ENCODE measurements at places on chromosomes 1 and 21. TPM values are rescaled to one million over a fixed set of nuclear protein-coding genes. Genes with fewer than 3 reads are reported as not detected.

Gene GCSAML
- total RNA-seq, result not detected

Gene SAMSN1
- 125 TPM for total RNA-seq

Gene RNF115
- 15.0 TPM for total RNA-seq

Gene CLEC20A
- total RNA-seq, result not detected

Gene GJA5
- total RNA-seq, result not detected

Gene LYPD8
- total RNA-seq, result not detected

- no peak for DNase-seq
Measured at GRCh38 chr1:10583641-10584040, 108.9 kb downstream of the PEX14 start.

DNA sequence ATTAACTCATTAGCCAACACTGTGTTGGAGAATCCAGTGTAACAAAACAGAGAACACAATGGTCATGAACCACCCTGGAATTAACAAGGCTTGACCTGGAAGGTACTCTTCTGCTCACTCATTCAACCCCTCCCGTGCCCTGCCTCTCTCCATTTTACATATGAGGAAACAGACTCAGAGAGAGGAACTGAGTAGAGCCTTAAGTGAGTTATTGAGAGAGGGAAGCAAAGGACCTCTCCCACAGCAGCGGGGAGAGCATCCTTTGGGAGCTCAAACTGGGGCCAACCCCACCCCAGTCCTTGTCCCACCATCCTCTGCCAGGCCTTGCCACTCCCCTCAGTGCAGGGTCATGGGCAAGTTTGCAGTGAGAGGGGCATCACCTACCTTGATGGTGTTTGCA, 1.4 kb downstream of the S100A12 start:
- DNase-seq, result no peak

DNA sequence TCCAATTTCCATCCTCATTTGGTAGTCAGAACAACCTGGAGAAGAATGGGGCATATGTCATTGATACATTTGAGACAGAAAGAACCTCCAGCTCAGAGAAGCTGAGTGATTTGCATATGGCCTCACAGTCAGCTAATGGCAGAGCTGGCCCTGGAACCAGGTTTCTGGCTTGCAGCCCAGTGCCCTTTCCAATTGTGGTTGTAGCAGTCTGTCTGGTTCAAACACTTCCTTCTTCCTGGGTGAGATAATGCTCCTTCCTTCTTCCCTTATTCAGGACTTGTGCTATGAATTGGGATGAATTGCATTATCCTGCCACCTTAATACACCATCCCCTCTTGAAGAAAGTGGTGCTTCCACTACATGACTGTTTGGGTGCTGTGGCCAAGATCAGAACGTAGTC, 24.2 kb downstream of the SLC5A9 start:
- DNase-seq, result no peak

GRCh38 chr1:73859227-73859626, 338.7 kb downstream of the LRRIQ3 start:
- DNase-seq, result no peak

- no peak for DNase-seq
Measured at GRCh38 chr1:40897513-40897912, 35.4 kb upstream of the CITED4 start.

DNA sequence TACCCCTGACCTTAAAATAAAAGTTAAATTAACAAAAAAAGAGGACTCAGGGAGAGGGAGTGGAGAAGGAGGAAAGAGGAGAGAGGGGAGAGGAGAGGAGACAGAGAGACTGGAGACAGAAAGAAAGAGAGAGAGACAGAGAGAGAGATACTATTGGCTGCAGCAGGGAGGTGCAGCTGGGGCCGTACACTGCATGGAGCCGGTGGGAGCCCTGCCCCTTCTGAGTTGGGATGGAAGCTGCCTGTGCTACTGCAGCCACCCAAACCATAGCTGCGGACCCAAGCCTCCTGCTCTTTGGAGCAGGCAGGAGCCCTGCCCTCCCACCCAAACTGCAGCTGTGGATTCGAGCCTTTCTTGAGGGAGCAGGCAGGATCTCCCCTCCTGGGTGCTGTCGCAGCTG, 32.7 kb upstream of the HP1BP3 start:
- DNase-seq, result no peak

Data from activated naive CD8-positive, alpha-beta T cell treated with anti-CD3 and anti-CD28 coated beads, Interleukin-2, amount 10 ng/mL, durations not matched to agents 7 days and 5 days (primary cell).